ENCODE measurements at places on chromosomes 7 and 10.

GRCh38 chr10:11551916-11552602 lies 59.4 kb downstream of the USP6NL start:
- no peak for DNase-seq

- no peak for DNase-seq
Measured at GRCh38 chr7:86295526-86295925, 348.2 kb upstream of the GRM3 start.

DNA sequence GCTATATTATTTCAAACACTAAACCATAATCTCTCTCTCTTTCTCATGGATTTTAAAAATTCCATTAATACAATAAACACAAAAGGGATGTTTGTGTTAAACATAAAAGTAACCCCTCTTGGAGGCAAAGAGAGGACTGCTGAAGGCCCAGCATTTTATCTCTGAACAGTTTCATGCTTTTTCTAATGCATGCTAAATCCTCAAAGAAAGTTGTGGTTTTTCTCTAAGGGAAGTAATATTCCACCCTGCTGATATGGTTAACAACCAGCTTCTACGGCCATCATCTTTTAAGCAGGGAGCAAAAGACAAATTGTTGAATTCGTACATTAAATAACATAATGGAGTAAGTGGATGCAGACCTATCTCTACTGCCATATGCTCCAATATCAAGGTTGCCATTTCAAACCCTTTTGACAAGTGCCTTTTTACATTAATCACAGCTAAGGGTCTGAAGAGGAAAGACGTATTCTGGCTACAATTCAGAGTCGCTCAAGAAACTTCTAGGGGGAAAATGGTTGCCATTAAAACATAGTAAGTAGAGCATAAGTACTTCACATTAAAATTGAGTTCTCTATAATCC lies 103.1 kb downstream of the SLC25A13 start:
- no peak for DNase-seq

GRCh38 chr7:79770970-79771369 lies 317.5 kb upstream of the MAGI2 start:
- DNase-seq, result no peak

DNA sequence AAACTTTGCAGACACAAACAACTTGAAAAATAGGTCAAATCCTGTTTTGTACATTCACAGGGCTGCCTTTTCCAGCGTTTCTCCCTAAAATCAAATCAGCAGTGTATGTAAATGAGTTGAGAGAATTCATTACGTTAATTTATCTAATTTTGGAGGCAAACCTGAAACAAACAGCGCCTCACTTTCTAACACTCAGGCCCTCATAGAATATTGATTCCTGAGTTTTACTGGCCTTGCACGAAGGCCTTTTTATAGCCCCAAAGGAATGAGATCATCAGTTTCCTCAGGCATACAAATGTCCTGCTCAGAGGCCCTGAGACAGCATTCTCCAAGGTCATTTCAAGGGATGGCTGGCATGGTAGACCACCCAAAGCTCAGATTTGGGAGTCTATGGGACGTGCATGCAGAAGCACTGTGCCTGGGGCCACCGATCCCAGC lies 131.7 kb upstream of the CHST15 start:
- no peak for DNase-seq

GRCh38 chr10:63583397-63583796 lies 62.2 kb downstream of the REEP3 start:
- no peak for DNase-seq

DNA sequence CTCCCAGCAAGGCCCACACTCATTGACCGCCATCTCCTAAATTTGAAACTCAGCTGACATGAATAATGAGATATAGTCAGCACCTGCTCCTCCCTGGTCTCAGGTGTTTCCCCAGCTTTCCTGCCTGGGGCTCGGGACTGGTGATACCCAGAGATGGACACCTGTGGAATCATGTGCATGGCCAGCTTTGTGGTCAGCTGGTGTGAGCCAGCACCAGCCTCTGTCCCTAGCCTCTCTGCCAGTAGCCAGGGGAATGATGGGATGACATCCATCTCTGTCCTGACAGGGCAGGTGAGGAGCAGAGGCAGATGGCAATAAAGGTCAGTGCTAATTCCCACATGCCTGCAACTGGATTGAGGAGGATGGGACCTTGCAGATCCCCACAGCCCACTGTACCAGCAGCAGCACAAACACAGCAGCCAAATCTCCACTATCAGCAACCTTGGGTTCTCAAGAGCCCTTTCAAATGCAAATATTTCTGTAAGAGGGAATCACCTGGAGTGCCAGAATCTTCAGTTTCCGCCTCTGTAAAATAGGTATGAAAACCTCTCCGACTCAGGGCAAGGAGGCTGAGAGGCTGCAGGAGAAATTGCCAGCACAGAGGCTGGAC lies 329.2 kb upstream of the ZMIZ1 start:
- no peak for DNase-seq

- DNase-seq, result no peak
Measured at GRCh38 chr7:103762877-103763276, 226.6 kb downstream of the RELN start.

DNA sequence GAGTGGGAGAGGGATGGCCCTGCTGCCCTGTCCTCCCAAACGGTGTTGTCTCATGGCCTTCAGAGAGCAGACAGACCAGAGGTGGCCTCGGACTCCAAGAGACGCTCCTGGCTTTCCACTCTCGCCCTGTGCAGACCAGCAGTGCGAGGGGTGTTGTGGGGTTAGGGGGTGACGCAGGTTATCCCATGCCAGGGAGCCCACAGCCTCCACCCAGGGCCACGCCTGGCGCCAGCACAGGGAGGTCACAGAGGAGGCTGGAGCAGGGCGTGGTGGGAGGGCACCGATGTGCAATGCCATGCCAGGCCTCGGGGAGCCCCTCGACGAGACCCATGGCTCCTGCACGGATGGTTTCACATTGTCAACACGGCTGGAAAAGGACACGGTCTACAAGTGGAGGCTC lies 52.1 kb downstream of the INPP5A start:
- no peak for DNase-seq

DNA sequence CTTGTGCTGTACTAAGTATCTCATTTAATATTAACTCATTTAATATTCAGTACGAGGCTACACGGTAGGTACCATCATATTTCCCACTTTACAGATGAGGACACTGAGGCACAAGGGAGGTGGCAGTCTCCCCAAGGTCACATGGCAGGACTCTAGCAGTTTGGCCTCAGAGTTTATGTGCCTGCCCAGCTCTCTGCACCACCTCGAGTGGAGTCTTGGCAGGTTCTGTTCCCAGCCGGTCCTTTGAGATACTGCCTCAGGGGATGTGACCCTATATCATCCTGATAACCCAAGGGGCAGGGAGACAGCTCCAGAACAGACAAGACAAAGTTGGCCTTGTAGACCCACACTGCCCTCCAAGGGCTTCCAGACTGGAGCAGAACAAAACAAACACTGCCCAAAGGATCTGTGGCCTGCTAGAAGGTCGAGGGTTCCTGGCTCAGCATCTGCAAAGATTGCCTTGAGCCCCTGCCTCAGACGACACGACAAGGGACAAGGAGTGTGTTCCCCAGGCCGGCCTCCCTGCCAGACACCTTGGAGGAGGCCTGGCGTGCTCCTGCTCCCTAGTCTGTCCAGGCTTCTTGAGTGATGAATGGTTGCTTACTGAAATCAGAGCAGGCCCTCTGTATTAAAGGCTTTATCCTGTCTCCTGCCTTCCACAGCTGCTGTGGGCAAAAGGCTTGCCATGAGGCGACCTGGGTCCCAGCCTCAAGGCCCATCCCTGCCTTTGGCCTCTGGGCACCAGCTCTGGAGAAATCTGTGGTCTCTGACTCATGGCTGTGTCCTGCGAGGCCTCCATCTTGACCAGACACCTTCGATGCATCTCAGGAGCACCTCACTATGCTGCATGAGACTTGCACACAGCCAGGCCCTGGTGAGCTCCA lies 3.9 kb upstream of the PWWP2B start:
- DNase-seq, result no peak

DNA sequence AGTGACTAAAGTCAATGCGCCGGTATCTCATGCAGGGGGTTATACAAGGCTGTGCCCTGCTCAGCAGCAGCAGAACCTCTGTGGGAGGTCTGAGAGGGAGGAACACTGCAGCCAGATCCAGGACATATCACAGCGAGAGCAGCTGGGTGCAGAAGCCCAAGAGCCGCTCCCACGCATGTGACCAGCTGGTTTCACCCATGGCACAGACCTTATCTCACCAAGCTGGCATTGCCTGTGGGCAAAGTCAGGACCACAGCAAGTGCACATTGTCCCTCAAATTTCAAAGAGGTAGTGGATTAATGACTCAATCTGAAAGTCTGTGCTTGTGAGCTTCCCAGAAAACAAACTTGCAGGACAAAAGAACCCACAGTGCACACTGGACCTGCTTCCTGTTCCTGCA lies 31.6 kb upstream of the AKR1C1 start:
- no peak for DNase-seq

- no peak for DNase-seq
Measured at GRCh38 chr7:14717816-14718215, 184.7 kb downstream of the DGKB start.

Data from T-cell (primary cell).